ENCODE measurements at places on chromosomes 3 and 15.

- peak; percentile 15 for DNase-seq
Observed at GRCh38 chr15:80823995-80824394, 44.8 kb downstream of the CEMIP start.

DNA sequence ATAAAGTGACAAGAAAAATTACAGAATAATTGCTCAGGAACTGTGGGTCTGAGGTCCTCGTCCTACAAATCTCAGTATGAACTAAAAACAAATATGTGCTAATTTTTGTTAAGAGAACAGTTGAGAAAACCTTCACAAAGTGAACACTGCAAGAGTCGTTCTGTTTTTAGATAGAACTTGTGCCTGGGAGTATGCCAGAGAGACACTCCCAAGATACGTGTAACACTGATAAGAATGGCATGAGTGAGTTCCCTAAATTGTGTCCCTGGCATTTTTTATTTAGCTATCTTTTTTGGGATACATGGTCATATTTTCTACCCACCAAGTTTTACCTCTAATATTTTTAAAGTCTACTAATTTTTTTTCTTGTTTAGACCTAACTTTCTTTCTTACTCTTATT is 860.0 kb upstream of the NR2F2 start:
- DNase-seq: no peak

GRCh38 chr3:127040216-127040615 is 57.3 kb downstream of the PLXNA1 start:
- no peak for DNase-seq

DNA sequence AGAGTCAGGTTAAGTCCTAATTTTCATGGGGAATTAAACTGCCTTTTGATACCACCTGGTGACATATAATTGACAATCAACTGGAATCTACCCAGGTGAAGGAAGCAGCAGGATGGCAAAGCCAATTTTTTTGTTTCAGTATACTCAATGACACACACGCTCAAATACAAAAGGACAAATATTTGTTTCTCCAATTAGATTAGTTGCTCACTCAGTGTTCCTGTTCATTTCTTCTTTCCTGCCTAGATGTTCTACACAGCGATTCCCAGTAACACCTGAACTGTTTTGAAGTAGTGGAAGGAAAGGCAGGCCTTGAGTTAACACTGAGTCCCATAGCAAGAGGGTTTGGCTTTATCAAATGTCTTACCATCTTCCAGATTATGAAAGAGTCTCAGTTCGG is 157.5 kb downstream of the PDZRN3 start:
- DNase-seq: no peak

- DNase-seq: no peak
Observed at GRCh38 chr15:48630245-48630644, 15.3 kb downstream of the FBN1 start.

GRCh38 chr3:25768851-25769250 is 14.4 kb downstream of the NGLY1 start:
- peak; percentile 13 for DNase-seq

DNA sequence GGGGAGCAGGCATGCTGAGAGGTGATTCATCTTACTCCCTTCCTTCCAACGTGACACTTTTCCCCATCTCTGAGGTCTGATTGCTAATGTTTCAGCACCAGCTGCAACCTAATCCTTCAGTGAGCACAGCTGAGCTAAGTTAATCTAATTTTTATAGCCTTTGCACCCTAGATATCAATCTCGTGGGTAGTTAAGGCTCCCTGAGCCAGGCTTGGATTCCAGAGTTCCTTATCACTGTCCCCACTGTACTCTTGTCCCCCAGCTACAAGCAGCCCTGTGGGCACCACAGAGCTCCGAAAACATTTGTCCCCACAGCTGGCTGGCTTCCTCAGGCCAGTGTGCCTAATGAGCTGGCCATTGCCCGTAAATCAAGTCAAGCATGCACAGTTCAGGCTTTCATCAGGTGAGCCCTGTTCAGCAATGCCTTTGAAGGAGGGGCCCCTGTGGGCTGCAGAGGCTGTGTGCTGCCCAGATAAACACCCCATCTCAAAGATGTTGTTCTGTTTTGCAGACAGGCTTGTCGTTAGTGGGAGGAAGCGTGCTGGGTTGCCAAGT is 376.9 kb upstream of the RASGRP1 start:
- DNase-seq: no peak

- no peak for DNase-seq
Observed at GRCh38 chr15:61308437-61308836, 79.3 kb upstream of the RORA start.

- no peak for DNase-seq
Observed at GRCh38 chr3:182710557-182711157, 82.6 kb upstream of the ATP11B start.

- no peak for DNase-seq
Observed at GRCh38 chr3:113594066-113594465, 61.7 kb downstream of the SIDT1 start.

DNA sequence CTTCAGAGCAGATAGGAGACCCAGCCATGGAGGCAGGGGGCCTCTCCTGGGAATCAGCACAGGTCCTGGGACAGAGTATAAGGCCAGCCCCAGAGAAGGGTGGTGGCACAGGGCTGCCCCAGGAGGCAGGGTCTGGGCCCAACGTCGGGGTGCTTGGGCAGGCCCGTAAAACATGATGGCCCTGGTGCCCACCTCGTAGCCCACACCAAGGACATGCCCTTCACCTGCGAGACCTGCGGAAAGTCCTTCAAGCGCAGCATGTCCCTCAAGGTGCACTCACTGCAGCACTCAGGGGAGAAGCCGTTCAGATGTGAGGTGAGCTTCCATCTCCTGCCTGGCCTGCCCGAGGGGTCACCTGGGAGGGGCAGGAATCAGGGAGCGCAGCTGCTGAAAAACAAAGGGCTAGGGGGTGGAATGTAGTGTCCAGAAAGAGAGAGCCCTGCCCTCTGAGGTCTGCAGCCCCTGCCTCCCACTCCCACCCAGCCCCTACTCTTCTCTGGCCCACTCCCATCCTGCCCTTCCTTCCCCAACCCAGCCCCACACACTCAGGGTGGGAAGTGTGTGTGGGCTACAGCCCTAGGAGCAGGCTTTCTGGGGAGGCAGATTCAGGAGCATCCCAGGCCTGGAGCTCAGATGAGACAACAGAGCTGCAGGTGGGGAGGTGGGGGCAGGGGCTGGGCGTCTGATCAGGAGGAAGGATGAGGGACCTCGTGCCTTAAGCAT is 9.5 kb downstream of the ZBTB47 start:
- DNase-seq: no peak

DNA sequence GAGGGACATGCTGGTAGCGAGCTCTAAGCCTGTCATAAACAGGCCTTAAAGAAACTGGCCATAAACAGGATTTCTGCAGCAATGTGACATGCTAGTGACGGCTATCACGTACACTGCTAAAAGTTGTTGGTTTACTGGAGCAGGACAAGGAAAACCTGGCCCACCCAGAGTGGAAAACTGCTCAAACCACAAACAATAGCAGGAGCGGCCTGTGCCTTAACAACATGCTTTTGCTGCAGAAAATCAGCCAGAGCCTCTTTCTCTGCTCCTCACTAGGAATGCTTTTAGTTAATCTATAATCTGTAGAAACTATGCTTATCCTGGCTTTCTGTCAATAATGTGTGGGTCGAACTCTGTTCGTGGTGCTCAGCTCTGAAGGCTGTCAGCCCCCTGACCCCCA is 202.9 kb upstream of the UBE3A start:
- no peak for DNase-seq

GRCh38 chr15:70772402-70772801 is 9.0 kb upstream of the UACA start:
- no peak for DNase-seq

DNA sequence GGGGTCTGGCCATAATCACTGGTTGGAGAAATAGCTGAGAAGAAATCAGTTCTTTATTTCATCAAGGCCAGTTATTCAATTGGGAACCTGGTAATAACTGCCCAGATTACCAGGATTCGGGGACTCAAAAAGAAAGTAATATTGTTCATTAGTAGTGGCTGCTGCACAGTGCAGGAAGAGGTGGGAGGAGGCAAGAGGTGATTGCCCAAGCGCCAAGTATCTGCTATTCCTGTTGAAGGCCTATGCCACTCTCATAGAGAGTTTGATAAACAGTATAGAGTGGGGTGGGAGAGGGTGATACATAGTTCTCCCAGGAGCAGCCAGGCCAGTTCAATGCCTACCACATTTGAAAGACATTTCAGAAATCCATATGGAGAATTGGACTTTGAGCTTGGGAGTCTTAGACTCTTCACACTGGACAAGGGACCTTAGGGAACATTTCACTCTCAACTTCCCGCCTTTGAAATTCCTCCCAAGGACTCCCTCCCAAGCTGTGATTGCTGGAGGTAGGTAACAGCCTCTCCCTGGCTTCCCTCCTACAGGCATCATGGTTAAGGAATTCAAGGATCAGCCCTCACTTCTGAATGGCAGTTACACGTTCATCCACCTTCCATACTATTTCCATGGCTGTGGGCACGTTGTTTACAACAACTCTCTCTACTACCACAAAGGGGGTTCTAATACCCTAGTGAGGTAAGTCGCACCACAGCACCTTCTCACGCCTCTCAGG is 59.8 kb downstream of the GLDN start:
- DNase-seq: no peak

- DNase-seq: no peak
Observed at GRCh38 chr3:109351231-109351630, 13.9 kb upstream of the DPPA4 start.

DNA sequence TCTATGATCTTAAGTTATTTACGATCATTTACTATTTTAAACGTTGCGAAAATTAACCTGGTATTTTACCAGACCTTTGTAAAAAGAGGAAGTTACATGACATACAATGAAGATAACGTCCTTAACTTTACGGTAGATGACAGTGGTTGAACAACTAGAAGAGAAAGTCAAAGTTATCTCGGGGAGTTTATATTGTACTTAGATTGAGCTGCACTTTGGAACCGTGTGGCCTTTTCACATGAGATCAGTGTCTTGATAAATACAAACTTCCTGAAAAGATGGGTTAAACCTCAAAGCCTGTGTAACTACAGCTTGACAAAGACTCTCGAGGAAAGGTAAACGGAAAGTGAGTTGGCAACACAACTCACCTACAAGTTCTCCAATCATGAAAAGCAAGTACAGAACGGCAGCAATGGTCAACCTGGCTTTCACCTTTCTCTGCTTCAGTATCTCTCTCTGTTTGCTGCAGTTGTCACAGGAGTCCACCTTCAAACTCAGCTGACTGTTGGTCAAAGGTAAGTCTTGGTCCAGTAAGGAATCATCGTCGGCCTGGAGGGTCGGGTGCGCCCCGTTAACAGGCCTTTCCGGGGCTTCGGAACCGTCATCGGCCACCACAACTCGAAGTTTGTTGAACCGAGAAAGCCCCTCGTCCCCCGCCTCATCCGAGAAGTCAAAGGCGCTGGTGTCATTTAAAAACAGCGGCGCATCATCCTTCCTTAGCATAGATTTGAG is 793 bp downstream of the SLC30A4 start:
- no peak for DNase-seq

DNA sequence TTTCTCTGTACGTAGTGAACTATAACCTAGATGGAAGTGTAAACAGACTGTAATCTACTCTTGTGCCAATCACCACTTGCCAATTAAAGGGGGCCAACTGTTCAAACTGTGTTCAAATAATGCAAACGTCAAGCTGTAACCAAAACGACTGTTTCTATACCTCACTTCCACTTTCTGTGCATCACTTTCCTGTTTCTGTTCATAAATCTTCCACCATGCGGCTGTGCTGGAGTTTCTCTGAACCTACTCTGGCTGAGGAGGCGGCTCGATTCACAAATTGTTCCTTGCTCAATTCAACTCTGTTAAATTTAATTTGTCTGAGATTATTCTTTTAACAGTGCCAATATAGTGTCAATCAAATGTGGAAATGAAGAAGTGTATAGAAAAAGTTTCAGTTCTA is 206.7 kb upstream of the TBC1D5 start:
- DNase-seq: no peak

GRCh38 chr3:133712017-133712416 is 34.2 kb upstream of the TF start:
- DNase-seq: no peak

DNA sequence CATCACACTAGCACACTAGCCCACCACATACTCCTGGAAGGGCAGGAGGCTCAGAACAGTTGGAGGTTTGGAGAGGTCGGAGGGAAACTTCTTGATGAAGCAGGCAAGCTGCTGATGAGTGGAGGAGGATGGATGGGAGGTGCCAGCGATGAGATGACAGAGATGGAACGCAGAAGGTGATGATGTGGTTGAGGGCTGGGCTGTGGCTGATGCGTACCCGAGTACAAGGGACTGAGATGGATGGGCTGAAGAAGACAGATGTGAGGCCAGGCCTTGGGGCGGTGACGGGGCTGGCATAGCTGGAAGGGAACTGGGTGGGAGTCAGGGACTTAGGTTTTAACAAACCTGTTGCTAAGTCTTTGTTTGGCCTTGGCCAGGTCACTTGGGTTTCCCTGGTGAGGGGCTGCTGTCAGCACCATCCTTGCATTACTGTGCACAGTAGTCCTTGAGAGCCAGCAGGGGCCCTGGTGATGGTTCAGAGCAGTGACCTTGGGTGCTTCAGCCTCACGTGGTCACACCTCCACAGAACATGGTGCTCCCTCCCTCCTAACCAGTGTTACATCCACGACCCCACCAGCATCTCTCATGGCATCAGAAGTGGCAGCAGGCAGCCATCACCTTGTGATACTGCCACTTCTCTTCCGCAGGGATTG is 164.5 kb downstream of the SLCO3A1 start:
- DNase-seq: no peak

GRCh38 chr3:187169231-187169960 is 27.9 kb upstream of the RTP1 start:
- DNase-seq: no peak

Measured in stimulated activated naive B cell treated with anti-CD40 and anti-IgM and Interleukin-4, amounts not matched to agents 10 μg/mL and 1 μg/mL and 100 μg/mL, for 72 hours (primary cell).